ENCODE measurements at places on chromosomes 2 and 18.
A peak's percentile ranks its signal among the peaks of the same experiment; 100 is the strongest.

DNA sequence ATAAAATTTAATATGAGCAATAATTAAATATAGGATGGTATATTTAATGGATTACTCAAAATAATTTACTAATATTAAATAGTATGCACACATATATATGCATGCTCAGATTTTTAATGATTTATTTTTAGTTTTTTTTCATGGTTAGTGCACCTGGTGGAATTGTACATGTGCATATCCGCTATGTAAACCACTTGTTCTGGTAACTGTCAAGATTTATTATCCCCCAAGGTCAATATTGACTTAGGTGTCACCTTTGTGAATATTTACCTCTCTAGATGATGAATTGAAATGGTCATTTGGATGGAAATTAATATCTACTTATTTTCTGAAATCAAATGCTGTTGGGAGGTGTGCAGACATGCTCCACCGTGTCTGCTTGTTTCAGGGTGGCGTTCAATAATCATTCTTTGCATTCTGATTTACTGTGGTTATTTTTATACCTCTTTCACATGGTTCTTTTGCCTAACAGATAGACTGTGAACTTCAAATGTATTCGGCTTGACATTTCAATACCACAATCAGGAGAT lies 14.7 kb downstream of the CNTNAP5 start:
- no peak for DNase-seq

DNA sequence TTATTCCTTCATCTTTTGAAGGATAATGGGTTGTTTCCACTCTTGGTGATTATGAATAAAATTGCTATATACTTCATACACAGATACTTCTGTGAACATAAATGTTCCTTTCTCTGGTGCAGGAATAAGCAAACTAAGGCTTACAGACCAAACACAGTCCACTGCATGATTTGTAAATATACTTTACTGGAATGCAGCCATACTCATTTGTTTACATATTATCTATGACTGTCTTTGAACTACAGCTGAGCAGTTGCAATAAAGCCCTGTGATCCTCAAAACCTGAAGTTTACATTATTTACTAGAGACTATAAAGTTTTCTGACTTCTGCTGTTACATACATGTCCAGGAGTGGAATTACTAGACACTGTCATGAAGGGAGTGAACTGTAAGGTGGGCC lies 381.0 kb upstream of the CNTNAP5 start:
- DNase-seq, result no peak

GRCh38 chr2:63983986-63984605 lies 35.1 kb downstream of the VPS54 start:
- DNase-seq, result no peak

- peak; percentile 79 for DNase-seq
Observed at GRCh38 chr2:65435625-65436168, 3.3 kb upstream of the SPRED2 start.

DNA sequence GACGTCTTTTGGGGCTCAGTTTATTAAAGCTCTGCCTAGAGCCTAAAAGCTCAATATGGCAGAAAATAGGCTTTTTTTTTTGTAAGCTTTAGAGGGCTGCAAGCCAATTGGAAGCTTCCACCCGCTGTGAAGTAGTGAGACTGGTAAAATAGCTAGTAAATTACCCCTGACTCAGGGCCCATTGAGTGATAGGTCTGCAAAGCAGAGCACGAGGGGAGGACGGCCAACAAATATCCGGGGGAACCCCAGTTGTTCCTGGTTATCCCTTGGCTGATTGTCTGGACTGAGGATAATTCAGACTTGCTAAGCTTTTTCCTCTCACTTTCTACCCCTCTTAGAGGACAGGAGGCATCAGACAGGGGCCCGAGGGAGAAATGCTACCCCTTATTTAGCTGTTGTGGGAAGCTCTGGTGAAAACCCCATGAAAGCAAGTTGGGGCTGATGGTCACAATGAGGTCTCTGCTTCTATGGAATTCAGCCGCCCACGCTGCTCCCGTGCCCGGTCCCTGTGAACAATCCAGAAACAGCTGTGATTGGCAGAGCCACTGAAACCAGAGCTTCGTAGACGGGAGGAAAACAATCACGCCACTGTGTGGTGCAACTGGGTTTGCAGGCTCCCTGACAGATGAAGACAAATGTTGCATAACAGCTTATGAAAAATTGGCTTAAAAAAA lies 141.9 kb upstream of the LGALSL start:
- peak; percentile 96 for DNase-seq

DNA sequence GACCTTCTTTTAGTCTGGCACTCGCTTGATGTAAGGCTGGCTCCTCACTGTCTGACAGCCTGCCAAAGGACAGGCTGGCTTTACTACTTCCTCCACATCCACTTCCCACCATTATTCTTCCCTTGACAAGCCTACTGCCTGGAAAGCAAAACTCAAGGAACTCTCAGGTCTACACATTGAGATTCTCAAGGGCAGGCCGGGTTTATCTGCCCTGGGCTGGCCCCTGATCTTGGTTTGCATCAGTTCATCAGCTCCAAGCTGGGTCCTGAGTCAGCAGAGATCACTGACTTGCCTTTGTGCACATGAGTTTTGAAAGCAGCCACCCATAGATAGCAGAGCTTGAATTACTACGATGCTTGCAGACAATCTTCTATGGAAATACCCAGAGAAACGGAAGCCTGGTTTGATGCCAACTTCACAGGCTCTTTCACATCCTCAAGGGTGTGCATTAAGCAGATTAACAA lies 53.9 kb downstream of the KCTD18 start:
- no peak for DNase-seq

GRCh38 chr18:56992777-56993176 lies 154.1 kb upstream of the BOD1L2 start:
- peak; percentile 3 for DNase-seq

DNA sequence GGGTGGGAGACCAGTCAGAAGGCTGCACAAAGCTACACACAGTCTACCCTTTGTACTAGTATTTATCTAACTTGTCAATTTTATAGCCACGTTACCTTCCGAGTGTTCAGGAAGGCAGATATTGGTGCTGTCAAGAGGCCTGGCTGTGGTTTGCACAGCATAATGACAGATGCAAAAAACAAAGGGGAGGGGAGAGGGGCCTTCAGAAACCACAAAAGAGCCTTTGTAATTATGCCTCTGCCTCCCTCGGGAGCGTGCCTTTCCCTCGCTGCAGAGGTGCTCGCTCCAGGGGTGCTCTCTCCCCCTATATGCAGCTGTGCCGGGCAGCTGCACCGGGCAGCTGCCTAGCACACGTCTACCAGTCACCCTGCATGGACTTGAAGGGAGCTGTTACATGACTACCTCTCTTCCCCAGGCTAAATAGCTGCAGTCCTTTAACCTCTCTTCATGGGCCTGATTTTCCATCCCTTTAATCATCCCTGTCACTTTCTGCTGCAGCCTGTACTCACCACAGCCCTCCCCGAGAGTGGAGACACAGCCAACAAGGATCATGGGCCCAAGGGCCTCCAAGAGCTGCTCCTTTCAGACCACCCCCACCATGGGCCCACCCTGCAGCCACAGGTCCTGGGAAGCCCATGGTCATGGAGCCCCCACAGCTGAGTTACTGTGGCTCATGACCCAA lies 168.4 kb upstream of the PKDCC start:
- no peak for DNase-seq

GRCh38 chr2:9206991-9207640 lies 504 bp downstream of the ASAP2 start:
- peak; percentile 34 for DNase-seq

- peak; percentile 51 for DNase-seq
Observed at GRCh38 chr2:111178730-111179405, 58.2 kb downstream of the BCL2L11 start.

DNA sequence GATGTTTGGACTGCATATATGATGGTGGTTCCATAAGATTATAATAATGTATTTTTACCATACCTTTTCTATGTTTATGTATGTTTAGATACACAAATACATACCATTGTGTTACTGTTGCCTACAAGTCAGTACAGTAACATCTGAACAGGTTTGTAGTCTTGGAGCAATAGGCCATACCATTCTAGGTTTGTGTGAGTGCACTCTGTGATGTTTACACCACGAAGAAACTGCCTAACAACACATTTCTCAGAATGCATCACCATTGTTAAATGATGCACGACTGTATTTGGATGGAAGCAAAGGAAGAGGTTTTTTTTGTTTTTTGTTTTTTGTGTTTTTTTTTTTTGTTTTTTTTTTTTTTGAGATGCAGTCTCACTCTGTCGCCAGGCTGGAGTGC lies 9.5 kb downstream of the DUSP19 start:
- no peak for DNase-seq

GRCh38 chr2:129813404-129813803 lies 166.1 kb upstream of the RAB6C start:
- DNase-seq, result peak; percentile 18

DNA sequence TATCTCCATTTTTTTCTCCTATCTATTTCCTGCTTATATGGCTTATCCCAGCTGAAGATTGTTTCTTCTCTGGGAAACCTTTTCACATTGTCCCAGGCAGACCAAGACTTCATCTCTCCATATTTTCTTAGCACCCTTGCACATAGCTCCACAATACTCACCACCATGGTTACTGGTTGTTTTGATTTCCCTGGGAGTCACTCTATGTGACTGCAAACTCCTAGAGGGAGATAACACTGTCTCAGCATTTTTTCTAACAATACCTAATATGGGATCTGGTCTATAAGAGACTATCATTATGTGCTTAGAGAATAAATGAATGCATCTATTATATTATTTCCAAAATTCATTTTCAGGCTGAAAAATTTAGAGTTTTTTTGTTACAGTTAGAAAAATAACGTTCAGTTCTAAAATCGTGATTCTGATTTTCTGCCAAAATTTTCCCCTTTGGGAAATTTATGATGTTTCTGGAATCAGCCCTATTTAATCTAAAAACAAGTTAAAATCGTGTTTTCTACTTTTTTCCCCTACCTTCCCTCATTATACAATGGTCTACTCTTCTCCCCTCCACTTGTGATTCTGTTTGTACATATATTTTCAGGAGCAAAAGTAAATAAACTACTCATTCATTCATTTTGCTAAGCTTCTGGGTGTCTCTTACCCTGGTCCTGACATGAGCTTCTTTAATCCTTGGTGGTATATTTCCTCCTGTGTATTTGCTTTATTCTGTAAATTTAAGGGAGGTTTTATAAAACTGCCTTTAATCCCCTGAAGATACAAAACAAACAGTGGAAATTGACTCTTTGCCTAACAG lies 95.4 kb downstream of the HNMT start:
- DNase-seq, result peak; percentile 19

DNA sequence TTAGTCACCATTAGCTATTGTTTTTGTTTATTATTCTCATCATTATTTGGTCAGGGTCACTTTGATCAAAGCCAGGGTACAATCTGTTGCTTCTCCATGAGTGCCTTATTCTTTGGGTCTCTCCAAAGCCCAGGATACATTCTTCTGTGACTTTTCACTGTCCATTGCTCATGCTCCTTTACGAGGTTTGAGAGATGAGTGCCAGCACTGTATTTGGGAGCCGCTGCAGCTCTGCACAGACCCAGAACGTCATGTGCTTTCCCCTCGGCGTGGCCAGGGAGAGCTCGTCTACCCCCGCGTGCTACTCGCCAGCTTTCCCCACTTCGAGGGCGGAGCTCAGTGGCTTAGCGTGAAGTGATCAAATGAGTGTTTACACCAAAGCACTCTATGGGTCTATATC lies 123.7 kb downstream of the COL6A3 start:
- DNase-seq, result no peak

DNA sequence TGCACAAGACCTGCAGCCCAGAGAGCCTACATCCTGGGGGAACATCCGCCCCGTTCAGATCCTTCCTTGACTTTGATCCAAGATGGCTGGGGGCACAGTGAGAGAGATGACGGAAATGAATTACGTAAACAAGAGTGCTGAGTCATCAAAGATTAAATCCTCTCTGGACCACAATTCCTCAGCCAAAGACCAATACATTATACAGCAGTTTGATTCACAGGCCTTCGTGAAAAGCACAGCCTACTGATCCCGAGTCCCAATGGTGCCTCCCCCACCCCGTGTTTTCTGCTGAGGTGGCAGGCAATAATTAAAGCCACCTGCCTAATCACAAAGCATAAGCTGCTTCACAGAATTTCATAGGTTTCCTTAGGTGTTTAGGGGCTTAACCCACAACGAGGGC lies 43.0 kb downstream of the MYO5B start:
- DNase-seq, result peak; percentile 85

- peak; percentile 38 for DNase-seq
Observed at GRCh38 chr2:197890168-197890567, 85.8 kb downstream of the PLCL1 start.

- no peak for DNase-seq
Observed at GRCh38 chr2:26705126-26705525, 12.6 kb downstream of the KCNK3 start.

DNA sequence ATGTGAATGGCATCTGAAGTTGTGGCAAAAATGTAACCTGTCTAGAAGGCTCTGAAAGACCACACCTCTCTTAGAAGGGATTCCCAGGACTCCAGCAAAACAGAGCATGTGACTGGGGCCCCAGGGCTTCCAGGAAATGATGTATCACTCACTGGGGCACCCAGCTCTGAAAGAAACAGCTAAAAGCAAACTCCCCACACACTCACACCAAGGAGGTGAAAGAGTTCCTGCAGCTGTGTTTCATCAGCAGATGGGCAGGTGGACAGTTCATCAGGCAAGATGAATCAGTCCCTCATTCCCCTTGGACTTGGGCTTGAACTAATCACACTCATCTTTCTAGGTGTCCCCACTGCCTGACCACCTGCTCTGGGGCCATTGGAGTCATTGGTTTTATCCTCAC lies 76.2 kb downstream of the CCBE1 start:
- peak; percentile 65 for DNase-seq

DNA sequence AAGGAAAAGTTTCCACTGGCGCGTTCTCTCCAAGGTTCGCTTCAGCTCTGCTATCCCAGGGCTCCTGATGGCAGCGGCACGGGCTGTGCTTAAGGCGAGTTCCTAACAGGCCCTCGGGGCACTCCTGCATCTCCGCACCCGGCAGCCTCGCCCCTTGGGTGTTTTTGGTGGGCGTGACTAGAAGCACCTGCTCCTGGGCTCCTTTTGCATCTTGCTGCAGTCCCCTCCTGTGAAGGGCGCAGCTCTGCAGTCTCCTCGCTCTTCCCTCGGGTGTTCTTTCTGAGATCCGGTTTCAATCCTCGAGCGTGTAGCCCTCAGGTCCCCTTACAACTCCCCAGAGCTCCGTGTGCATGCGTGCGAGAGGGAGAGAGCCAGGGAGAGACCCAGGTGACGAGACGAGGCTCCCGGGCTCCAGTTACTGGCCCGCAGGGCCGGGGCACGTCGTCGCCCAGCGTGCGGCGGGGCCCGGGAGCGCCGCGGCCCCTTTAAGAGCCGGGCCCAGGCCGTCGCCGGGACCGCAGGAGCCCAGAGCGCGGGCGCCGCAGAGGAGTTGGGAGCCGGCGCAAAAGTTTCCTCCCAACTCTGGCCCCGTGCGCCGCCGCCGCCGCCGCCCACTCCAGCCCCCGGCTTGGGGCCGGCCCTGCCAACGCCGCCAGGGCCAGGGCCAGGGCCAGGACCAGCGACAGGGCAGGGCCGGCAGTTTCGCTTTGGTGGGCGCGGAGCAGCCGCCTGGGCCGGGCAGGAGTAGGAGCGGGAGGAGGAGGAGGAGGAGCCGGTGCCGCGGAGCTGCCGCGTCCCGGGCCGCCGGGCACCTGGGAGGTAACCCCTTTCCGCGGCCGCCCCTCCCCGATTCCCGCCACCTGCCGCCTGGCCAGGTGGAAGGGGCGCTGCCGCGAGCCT lies at the start of gene PARD3B:
TSS of gene PARD3B (plus strand) at position 515 of the 900 bp plus-strand sequence. CDS start 525 bp downstream, outside the sequence.
- DNase-seq, result peak; percentile 66

- no peak for DNase-seq
Observed at GRCh38 chr2:200216310-200216709, 90.2 kb upstream of the SPATS2L start.

GRCh38 chr2:27212626-27213471 lies 781 bp upstream of the SLC5A6 start:
- DNase-seq, result no peak
